ENCODE measurements at places on chromosomes 2 and 18. TPM values are rescaled to one million over a fixed set of nuclear protein-coding genes. Genes with fewer than 3 reads are reported as not detected.
A peak's percentile ranks its signal among the peaks of the same experiment; 100 is the strongest.

CFAP210 gene
- total RNA-seq = not detected

CTAGE1 gene
- total RNA-seq = under 0.01 TPM

DSG3 gene
- not detected for total RNA-seq

RAB27B gene
- 0.77 TPM for total RNA-seq

EML6 gene
- total RNA-seq = 1.3 TPM

CYBRD1 gene
- total RNA-seq = 334 TPM

INPP5D gene
- 0.51 TPM for total RNA-seq

ELOA2 gene
- total RNA-seq = not detected

GRCh38 chr2:67318993-67319481 lies 78.1 kb upstream of the ETAA1 start:
- DNase-seq = peak; percentile 63

GRCh38 chr2:8643996-8644356 lies 37.9 kb upstream of the ID2 start:
- no peak for DNase-seq

DNA sequence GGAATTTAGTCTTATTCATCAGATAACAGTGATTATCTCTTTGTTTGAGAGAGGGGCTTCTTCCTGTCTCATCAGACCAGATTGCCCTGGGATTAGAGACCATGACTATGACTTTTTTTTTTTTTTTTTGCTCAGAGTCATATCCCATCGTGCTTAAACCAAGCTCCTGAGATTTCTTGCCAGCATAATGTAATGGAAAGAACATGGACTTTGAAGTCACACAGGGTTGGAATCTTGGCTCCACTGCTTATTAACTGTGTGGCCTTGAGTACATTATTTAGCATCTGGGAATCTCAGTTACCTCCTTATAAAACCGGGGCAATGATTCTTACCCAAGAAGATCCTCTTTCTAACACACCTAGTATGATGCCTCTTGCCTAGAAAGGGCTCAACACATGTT lies 268.3 kb downstream of the DYSF start:
- DNase-seq = no peak

DNA sequence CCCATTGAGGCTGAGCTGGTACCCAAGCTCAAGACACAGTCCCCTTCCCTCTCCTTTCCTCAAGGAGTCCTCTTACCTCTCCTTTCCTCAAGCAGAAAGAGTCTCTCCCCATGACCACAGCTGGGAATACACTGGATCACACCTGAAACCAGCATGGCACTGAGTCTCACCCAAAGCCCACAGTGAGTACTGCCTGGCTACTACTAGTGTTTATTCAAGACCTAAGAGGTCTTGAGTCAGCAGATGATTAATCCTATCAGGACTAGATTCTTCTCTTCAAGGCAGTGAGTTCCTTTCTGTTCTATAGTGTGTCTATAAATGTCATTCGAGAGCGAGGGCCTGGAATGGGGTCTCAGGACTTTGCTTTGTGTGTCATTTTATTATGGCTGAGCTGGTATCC lies 111.4 kb downstream of the METTL4 start:
- peak; percentile 55 for DNase-seq

DNA sequence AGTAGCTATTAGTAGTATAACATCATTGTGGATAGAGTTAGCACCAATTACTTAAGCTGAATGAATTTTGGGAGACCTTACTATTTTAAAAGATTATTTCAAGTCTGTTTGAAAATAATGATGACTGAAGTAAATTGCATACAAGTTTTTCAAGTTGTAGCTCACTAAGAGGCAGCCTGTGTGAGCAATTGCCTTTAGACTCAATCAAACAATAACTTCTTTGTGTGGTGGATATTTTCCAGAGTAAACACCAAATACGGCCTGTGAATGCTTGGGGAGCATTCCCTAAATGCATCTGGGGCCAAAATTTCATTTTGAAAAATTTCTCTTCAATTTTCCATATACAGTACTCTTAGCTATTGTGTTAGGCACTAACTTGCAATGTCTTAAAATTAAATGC lies 7.9 kb downstream of the SERPINB12 start:
- no peak for DNase-seq

GRCh38 chr2:28463893-28464292 lies 32.0 kb upstream of the PLB1 start:
- peak; percentile 41 for DNase-seq

DNA sequence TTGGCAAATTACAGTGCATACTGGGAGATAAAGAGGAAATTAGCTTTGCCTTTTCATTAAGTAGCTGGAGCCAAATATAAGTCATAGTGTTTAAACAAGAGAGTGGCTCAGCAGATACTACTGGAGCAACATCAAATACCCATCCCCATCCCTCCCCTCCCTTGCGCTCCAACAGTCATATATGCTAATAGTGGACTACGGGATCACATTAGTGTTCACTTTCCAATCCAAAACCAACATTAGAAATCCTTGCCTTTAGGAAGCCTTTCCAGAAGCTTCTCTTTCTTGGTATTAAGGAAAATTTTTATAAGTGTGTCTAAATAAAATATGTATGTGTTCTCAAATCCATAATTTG lies 1669.3 kb downstream of the SUCLG1 start:
- DNase-seq = peak; percentile 0

- DNase-seq = no peak
These were observed 602.2 kb downstream of the XIRP2 start for GRCh38 chr2:167490455-167490854.

- no peak for DNase-seq
These were observed 80.8 kb upstream of the AGAP1 start for GRCh38 chr2:235413064-235413463.

DNA sequence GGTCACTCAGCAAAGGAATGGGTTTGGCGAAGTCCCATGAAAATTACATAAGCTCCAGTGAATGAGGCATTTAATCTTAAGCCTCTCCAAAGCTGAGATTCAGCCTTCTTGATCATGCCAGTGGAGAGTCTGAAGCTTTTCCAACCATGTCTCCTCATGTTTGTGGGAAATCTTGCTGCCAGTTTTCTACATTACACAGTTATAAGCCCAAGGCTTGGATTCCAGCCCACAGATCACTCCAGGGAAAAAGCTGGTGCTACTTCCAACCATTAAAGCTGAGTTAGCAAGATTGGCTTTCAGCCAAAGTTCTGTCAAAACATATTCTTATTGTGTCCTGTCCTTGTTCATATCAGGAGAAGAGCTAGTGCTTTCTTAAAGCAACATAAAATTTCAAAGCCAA lies 293.8 kb downstream of the LRRTM4 start:
- DNase-seq = peak; percentile 55

GRCh38 chr2:239290618-239291474 lies 110.0 kb downstream of the HDAC4 start:
- peak; percentile 85 for DNase-seq

- no peak for DNase-seq
These were observed 366.9 kb upstream of the HNRNPA3 start for GRCh38 chr2:176845718-176846117.

DNA sequence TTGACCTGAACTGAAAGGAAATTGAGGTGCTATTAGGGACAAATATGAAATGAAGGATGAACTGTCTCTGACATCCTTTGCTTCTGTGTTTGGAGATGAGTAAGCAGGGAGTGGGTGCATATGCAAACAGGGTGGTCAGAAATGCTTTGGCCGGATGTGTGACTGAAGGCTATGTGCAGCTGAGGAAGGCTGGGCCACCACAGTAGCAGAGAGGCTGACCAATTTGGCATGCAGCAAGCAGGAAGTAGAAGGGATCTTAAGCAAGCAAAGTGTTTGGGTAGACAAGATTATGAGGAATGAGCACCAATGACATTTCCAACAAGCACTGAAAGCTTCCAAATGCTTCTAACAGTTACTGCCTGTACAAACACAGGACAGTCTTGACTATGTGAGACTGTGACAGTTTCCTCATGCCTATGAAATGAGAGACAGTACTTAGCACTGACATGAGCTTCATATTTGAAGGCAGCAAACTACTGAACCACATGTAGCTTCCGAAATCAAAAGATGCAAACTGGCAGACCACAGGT lies 3.3 kb upstream of the ACTR3 start:
- peak; percentile 94 for DNase-seq

DNA sequence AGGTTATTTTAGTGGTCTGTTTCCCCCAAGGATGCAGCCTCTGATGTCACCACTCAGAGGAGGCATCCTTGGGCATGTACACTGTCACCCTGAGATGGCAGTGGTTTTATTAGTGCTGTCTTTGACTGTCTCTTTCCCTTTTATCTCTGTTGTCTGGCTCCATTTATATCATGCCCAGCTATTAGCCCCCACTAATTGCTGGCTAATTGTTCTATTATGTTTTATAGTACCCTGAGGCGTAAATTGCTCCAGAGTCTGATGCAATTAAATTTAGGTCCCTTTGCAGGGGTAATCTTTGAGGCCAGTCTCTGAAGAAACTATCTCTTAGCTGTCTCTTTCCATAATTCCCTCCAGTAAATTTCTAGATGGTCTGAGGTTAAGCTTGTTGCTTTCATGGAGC lies 301.0 kb upstream of the KLHL29 start:
- no peak for DNase-seq

DNA sequence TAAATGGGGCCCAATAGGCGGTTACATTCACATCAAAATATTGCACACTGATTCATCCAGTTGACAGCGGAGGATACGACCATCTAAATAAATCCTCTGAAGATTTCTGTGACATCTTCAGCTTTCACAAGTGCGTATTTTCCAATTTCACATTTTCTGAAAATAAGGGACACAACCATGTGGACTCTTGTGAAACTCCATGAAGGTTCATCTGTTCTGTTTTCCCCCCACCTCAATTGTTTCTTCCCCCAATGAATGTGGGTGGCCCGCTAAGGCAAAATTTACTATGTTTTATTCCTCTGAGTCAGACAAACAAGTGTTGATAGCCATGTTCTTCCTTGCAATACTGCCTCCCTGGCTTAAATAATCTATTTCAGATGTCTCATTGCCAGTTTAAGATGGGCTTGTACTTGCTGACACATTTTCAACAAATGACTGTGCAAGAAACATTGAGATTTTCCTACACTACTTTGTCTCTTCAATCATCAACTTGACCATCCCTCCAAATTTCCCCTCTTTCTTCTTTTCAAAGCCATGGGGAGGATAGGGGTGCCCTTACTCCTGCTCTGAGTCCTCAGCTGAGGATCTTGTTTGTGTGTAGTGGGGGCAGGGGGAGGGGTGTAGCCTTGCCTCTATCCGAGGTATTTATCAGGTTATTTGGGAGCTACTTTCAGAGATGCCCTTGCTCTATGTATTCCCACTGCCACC lies 78.2 kb downstream of the BCL11A start:
- no peak for DNase-seq

DNA sequence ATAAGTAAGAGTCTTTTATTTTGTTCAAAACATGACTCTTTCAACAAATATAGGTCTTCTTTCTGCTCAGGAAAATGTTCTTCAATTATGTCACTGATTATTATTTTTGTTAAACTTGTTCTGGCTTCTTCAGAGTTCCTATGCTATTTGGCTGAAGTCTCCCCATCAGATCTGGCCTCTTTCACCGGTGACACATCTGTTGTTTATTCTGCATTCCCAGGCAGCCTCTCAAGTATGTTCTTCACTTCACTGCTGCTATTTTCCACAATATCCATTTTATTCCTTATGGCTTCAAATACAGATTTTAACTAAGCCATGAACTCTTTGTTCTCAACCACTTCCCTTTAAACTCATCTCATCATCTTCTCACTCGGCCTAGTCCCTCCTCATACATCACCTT lies 45.7 kb downstream of the HDAC4 start:
- peak; percentile 41 for DNase-seq

DNA sequence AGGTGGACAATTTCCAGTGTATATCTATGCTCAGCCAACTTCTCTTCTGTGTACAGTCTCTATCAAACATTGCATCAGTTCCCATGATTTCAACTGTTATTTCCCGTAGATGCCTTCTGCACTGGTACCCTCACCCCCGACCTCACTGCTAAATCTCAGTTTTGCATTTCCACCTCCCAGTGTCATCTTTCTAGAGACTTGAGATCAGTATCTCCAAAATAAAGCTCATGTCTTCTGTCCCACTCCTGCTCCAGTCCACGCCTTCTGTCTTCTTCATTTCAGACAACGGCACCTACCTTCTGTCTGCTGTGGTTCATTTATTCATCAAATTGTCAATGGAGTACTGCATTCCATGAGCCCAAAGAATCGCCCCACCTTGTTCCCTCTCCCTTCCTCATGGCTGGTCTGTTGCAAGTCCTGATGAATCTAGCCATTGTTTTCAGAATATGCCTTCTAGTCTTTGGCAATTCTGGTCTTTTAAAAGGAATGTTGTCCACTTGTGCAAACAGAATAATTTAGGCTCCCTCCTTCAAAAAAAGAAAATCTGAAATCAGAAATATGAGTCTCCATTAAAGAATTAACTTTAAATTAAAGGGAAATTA lies 23.3 kb upstream of the NPAS2 start:
- DNase-seq = no peak

- DNase-seq = peak; percentile 7
These were observed 25.4 kb downstream of the WDR75 start for GRCh38 chr2:189466656-189467055.

- no peak for DNase-seq
These were observed 15.2 kb downstream of the GKN2 start for GRCh38 chr2:68937346-68938055.

DNA sequence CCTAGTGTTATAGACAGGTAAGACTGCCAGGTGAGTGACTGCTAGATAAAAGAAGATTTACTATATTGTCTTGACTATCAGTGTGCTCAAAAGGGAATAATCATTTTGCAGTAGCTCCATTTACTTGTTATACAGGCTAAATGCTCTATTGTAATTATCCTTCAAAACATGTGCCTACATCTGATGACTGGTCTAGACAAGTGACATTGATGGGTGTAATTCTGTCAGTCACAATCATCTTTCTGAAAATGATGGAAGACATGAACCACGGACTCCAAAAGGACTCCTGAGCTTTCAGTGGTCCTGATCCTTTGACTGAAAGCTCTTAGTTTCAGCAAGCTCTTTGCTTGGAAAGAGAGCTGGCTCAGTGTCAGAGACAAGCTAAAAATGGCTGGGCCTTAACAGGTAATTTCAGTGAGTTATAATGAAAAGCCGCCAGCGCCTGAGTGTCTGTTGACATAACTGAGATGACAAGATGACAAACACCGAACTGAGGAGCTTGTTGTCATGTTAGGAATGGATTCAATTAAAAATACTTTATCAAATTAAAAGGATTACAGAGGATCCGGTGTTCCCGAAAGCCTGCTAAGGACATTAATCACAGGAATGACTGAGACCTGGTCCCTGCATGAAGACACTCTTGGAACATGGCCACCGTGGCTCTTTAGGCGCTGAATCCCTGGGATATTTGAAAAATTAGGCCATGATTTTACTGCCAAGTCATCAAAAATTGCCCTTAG lies 141.7 kb downstream of the CMPK2 start:
- no peak for DNase-seq

- DNase-seq = no peak
These were observed 8.0 kb downstream of the PDCD1 start for GRCh38 chr2:241850544-241851324.

GRCh38 chr2:224217233-224217961 lies 178.3 kb upstream of the SERPINE2 start:
- no peak for DNase-seq

GRCh38 chr2:15923597-15923996 lies 16.8 kb upstream of the MYCN start:
- no peak for DNase-seq

All from fibroblast of lung (primary cell).